Suppressor macrophage treated with lipopolysaccharide for 4 hours (primary cell): ENCODE measurements at places on chromosomes 2 and 18.

DNA sequence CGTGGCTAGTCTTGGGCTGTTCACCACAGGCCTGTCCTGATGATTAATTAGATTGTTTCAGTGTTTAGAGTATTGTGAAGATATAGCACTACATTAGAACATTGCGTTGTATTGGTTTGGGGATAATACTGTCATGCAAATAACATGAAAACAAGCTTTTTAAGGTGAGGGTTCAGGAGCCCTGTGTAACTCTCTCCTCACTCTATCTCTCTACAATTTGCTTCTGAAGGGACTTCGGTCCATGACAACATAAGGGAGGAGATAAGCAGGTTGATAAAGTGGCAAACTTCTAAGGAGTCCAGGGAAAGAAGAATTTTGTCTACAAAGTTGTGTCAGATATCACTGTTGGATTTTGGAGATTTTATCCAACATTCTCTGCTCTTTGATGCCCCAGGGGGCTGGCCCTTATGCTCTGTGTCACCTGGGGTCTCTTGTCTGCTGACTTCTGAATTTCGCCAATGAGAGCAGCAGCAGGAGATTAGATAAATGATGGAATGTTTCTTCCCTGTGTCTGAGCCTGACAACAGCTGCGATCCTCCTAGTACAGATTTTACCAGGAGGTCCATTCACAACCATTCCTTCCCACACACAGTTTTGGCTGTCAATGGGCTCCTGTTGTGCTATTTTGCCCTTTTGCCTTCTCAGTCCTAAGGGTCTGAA is 3.3 kb downstream of the TNP1 start:
- DNase-seq: no peak

- DNase-seq: no peak
Measured at GRCh38 chr2:202038471-202039277, 5.0 kb downstream of the FZD7 start.

DNA sequence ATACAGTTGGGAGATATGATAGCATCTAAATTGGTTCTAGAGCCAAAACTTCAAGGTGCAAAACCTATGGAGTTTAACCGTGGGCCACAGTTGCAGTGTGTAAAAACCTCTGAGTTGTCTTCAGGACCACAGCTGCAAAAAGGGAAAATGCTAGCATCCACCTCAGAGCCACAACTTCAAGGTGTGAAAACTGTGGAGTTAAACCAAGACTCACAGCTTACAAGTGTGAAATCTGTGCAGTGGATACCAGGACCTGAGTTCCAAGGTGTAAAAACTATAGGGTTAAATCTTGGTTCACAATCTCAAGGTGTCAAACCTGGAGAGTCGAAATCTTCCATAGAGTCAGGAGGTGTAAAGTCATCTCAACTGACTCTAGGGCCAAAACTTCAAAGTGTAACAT is 10.4 kb upstream of the ZNF512 start:
- no peak for DNase-seq

GRCh38 chr2:163713534-163714311 is 22.1 kb downstream of the FIGN start:
- DNase-seq: no peak

- no peak for DNase-seq
Measured at GRCh38 chr2:101696272-101697123, 1.0 kb upstream of the MAP4K4 start.

DNA sequence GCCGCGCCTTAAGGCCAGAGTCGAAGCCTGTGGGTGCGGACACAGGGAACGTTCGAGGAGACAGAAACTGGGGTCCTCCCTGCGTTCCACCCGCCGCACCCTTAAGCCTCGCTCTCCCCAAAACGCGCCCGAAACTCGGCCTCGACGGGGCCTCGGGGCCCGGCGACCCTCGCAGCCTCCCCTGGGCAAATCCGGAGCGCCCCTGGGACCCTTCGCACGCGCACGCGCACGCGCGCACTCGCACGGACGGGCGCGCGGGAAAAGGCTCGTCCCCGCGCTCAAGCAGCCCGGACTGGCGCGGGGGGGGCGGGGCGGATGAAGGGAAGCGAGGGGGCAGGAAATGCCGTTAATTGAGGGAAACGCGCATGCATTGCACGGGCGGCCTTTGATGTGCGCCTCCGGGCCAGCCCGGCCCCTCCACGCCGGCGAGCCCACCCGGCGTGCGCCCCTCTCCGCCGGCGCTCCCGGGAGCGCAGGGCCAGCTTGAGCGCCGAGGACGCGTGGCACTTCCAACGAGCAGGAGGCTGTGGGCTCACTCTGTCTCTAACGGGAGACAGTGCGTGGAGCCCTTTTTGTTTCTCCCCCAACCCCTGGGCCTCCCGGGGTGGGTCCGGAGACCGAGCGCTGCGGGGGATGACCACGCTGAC is 5.4 kb upstream of the SALL3 start:
- DNase-seq: no peak

DNA sequence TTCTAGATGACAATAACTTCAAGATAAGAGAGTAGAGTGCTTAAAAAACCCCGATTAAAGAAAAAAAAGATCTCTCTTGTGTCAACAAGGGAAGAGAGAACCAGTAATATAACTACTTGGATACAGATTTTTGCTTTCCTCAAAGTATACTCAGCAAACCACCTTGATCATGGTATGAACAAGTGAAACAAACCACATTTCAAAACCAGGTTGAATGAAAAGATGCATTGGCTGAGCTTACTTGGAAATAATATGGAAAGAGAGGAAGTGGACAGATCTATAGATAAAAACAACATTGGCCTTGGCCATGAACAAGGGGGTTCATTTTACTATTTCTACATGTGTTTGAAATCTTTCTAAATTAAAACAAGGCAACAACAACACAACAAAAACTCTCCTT is 50.1 kb downstream of the ATP8B1 start:
- no peak for DNase-seq

DNA sequence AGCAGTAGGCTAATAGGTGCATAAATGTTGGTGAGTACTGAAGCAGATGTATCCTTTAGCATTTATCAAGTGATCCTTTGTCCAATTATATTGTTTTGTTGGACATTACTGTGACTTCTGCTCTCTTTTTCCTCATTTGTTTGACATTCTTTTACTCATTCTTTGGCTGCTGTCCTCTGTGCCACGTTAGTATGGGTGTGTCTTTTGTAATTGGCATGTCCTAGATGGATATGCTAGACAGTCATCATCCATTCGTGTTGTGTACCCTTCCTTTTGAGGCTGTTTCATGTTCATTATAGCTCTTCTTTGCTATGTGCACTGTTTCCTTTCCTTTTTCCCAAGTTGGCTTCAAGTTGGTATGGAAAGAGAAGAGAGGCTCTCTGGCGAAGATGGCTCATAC is 284.7 kb downstream of the CYP26B1 start:
- DNase-seq: no peak

- no peak for DNase-seq
Measured at GRCh38 chr2:128180031-128180430, 89.0 kb downstream of the UGGT1 start.

DNA sequence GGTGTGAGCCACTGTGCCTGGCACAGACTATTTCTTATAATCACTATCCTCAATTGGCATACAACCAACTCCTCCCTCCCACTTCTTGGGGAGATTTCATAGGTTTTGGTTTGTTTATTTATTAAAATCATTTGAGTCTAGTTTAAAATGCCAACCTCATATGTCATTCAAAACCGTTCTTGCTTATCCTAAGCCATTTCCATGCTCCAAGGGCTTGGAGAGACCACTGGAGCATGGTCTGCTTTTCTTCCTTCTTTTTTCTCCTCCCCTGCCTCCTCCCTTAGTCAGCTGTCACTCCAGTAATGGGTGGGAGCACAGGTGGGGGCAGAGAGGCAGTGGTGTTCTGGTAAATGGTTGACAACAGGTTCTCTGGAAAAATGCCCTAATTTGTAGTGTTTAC is 20.4 kb upstream of the KCNS3 start:
- DNase-seq: no peak

- no peak for DNase-seq
Measured at GRCh38 chr18:73296686-73297085, 428.9 kb upstream of the NETO1 start.

DNA sequence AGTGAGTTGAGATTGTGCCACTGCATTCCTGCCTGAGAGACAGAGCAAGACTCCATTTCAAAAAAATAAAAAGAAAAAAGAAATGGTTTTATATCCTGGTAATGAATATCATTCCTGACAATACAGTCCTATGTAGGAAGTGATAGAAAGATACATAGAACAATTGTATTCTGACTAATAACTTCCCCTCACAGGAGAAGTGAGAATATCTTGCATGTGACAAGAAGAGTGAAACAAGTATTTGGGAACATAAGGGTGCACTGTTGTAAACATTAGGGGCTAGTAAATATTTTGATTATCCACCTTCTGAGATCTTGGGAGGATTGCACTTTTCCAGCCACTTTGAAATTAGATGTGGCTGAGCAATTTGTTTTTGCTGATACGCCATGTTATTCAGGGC is 40.7 kb downstream of the KLHL14 start:
- no peak for DNase-seq

DNA sequence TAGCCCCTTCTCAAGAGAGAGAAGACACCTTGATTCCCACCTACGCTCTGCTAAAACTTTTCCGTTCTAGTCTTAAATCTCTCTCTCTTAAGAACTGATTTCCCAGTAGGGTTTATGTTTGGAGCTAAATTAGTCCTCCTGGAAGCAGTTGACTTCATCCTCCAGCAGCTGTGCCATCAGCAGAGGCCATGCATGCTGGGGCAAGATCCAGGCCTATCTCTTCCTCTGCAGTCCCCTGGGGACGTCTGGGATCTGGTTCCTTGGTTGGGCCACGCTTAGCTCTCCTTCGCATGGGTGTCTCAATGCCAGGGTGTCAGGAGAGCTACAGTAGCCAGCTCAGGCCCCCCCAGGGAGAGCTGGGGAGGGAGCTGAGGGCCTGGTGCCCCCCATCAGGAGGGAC is 49.7 kb downstream of the HPCAL1 start:
- no peak for DNase-seq

GRCh38 chr2:128423788-128424165 is 105.1 kb upstream of the HS6ST1 start:
- DNase-seq: no peak

- DNase-seq: no peak
Measured at GRCh38 chr2:60819155-60819862, 62.1 kb upstream of the REL start.

DNA sequence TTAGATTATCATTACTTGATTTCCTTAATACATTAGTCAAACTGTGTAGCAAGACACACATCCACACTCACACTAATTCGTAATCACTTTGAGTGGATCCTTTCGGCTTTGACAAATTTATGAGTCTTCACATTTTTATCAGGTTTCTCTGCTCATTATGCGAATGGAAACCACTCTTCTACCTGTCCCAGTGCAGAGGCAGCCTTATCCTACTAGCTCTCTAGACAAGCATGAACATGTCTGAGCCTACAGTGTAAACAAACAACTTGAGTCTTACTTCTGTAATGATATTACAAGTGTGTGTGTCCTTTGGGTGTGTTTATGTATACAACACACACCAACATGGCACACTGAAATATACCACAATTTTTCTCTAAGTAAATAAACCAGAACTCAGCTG is 361.9 kb upstream of the CHST9 start:
- no peak for DNase-seq

- DNase-seq: no peak
Measured at GRCh38 chr18:5298156-5298852, 2.8 kb upstream of the ZBTB14 start.

- no peak for DNase-seq
Measured at GRCh38 chr2:75476761-75477160, 84.0 kb downstream of the EVA1A start.

DNA sequence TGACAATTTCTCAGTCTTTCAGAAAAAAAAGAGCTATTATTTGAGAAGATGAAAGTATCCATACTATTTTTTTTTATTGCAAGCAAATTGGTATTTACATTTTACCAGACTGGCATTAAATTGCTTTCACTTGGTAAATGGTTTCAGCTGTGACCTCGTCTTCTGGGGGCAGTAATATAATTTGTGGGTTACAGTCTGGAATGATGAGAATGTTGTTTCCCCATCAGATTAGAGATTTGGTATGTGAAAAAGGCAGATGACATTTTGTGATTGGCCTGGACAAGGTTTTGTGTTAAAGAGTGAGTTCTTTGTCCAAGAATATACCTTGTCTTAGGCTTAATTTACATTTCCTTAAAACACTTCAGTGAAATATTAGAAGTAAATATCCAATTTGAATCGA is 390.1 kb upstream of the ST6GAL2 start:
- no peak for DNase-seq
